ENCODE measurements at places on chromosomes 12 and 14.
A peak's percentile ranks its signal among the peaks of the same experiment; 100 is the strongest.

DNA sequence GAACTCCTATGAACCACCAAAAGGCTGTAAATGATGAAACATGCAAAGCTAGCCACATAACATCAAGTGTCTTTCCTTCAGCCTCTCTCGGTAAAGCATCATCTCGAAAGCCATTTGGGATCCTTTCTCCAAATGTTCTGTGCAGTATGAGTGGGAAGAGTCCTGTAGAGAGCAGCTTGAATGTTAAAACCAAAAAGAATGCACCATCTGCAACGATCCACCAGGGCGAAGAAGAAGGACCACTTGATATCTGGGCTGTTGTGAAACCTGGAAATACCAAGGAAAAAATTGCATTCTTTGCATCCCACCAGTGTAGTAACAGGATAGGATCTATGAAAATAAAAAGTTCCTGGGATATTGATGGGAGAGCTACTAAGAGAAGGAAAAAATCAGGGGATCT lies 61.2 kb downstream of the ATG14 start:
- no peak for DNase-seq

DNA sequence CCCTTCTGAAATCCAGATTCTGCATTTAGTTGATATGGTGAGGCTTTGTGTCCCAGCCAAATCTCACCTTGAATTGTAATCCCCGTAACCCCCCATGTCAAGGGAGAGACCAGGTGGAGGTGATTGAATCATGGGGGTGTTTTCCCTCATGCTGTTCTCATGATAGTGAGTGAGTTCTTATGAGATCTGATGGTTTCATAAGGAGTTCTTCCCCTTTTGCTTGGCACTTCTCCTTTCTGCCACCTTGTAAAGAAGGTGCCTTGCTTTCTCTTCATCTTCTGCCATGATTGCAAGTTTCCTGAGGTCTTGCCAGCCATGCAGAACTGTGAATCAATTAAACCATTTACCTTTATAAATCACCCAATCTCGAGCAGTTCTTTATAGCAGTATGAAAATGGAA lies 23.1 kb upstream of the C12orf42 start:
- no peak for DNase-seq

- no peak for DNase-seq
Measured at GRCh38 chr12:92546635-92547348, 156.0 kb upstream of the PLEKHG7 start.

GRCh38 chr12:87142342-87142741 lies 886.2 kb upstream of the MGAT4C start:
- DNase-seq, result no peak

DNA sequence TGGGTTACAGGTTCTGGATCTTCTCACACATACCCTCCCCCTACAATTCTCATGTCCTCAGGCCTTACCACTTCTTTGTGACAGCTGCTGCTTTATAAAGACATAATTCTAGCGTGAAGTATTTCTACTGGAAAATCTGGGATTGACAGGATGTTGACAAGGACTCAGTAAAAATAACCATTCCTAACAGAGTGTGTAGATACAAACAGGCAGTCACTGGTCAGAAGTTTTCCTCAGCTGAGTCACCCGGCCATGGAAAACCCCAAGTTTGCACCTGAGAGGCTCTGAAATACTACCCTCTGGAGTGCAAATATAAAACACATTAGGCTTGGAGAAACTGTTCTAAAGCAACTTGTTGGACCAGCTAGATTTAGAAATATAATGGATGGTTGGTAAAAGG lies 54.4 kb downstream of the SPPL3 start:
- DNase-seq, result no peak

- DNase-seq, result no peak
Measured at GRCh38 chr12:132123970-132124765, 20.0 kb downstream of the DDX51 start.

- DNase-seq, result peak; percentile 95
Measured at GRCh38 chr12:26473291-26473690, 277.9 kb downstream of the SSPN start.

DNA sequence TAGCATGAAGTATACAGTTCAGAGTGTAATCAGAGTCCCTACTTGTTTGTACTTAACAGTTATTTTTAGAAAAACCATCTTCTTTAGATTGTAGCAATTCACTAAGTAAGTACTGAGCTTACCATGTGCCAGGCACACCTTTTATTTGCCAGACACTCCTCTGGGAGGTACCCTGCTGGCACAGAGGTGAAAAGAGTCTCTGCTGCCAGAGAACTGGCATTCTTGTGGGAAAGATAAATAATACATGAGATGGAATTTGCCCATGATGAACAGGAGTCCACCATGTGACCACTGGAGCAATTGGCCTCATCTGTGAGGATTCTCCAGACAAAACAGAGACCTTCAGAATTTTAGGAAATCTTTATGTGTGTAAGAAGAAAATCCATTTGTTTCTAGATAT lies 199.3 kb upstream of the SLC16A7 start:
- no peak for DNase-seq

DNA sequence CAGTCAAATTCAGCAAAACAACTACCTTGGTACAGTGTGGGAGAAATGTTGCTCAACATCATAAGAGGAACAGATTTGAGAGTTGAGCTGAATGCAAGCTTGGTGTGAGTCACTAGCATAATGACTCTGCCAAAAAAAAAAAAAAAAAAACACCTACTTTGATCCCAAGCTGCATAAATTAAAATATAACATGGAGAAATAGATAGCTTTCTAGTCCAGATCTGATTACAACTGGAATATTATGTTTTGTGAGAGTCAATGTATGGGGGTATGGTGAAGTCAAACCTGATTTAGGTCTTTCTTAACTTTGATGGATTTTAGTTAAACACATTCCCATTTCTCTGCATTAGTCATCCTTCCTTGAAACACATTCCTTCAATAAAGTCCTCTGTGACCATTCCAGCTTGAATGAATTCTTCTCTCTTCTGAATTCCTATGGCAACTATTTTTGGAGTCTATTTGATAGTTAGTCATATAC lies 188.1 kb downstream of the SLC5A8 start:
- peak; percentile 44 for DNase-seq

DNA sequence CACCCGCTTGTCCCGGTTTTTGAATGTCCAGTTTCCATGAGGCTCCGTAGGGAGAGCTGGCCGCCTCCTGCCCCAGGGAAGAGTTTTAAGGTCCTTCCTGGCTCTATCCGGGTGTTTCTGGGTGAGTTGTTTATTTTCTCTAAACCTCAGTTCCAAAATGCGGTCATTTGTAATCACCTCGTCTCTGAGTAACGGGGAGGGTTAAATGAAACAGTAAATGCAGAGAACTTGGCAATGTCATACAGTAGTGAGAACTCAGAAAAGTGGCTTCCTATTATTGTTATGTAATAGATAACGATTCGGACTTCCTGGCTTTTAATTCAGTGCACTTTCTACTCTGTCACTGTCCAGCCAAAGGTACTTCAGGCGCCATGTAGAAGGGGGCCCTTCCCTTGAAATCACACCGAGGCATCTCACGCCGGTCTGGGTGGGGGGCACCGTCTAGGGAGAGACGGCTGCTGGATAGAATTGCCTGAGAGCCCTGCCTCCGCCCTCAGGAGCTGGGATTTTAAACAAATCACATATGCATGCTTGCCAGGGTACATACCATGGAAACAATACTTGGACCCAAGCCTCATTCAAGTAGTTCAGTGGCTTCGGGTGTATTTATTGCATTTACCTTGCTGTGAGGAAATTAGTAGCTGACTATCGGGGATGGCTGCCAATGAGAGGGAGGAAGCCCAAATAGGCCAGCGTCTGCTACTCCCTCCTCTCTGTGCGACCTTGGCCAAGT lies 26.4 kb downstream of the NOS1 start:
- DNase-seq, result no peak

GRCh38 chr12:112219195-112219594 lies 93.8 kb downstream of the TRAFD1 start:
- DNase-seq, result no peak

GRCh38 chr12:59088673-59089072 lies 168.4 kb upstream of the LRIG3 start:
- DNase-seq, result no peak

DNA sequence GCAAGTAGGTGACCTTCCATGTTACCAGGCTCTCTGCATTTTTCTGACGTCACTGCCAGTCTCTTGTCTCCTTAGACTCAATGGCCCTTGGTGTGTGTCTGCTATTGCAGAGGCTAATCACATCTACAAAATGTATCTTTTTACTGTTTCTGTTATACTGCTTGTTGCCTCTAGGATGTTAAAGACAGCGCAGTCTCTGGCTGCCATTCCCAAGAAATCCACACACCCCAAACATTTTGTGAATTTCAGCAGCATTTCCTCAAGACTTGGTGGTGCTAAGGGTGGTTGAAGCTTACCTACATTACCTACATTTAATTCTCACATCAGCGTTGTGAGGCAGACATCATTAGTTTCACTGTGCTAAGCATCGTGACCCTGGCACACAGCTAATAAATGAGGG lies 87.2 kb downstream of the C12orf75 start:
- no peak for DNase-seq

DNA sequence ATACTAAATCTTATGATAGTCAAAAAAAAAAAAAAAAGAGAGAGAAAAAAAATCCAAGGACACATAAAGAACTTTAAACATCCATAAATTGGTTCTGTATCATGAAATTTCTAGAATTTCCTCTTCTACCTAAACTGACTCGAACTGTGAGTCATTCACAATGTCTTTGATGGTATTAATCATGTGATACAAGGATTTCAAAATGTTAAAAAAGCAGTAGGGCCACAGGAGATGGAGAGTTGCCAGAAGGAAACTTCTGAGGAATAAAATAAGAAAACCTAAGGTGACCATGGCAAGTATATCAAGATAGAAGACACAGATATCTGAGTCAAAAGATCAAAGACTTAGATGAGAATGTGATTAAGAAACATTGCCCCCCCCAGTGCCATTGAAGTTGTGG lies 1320.9 kb upstream of the FLRT2 start:
- DNase-seq, result no peak

GRCh38 chr14:42929806-42930480 lies 1323.3 kb downstream of the LRFN5 start:
- DNase-seq, result peak; percentile 72

- DNase-seq, result no peak
Measured at GRCh38 chr14:31902945-31903646, 174.0 kb upstream of the ARHGAP5 start.

- no peak for DNase-seq
Measured at GRCh38 chr12:56221232-56221756, 428 bp downstream of the RNF41 start.

DNA sequence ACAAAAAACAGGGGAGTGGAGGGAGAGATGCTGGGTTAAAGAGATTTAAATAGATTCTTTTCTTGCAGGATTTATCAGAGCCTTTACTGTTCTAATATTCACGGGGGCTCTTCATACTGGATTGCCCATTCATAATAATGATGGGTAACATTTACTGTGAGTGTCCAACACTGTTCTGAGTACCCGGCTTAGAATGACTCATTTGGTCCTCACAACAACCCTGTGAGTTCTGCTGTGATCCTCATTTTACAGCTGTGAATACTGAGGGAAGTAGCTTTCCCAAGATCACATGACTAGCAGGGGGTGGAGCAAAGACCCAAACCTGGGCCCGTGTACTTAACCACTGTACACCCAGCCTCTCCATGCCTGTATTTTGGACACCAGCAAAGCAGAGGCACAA lies 113.4 kb downstream of the NT5DC3 start:
- no peak for DNase-seq

DNA sequence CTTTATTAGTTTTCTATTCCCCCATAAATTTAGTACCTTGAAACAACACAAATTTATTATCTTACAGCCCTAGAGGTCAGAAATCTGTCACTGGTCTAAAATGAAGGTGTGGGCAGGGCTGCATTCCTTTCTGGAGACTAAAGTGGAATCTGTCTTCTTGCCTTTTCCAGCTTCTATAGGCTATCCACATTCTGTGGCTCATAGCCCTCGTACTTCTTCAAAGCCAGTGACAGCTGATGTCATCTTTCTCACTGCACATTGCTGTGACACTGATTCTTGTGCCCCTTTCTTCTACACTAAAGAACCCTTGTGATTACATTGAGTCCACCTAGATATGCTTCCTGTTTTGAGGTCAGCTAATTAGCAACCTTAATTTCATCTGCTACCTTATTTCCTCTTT lies 23.2 kb upstream of the DCN start:
- no peak for DNase-seq

- DNase-seq, result no peak
Measured at GRCh38 chr14:25121337-25122129, 71.6 kb upstream of the STXBP6 start.

- peak; percentile 68 for DNase-seq
Measured at GRCh38 chr14:103606963-103607668, 21.9 kb upstream of the KLC1 start.

GRCh38 chr14:72513965-72514659 lies 379.8 kb downstream of the DPF3 start:
- peak; percentile 44 for DNase-seq

- no peak for DNase-seq
Measured at GRCh38 chr14:100541621-100542560, 45.3 kb downstream of the BEGAIN start.

GRCh38 chr12:51275088-51275487 lies 4.9 kb upstream of the SMAGP start:
- DNase-seq, result no peak

- DNase-seq, result no peak
Measured at GRCh38 chr14:60758885-60759284, 24.3 kb downstream of the MNAT1 start.

- no peak for DNase-seq
Measured at GRCh38 chr14:80152166-80152565, 59.1 kb downstream of the DIO2 start.

DNA sequence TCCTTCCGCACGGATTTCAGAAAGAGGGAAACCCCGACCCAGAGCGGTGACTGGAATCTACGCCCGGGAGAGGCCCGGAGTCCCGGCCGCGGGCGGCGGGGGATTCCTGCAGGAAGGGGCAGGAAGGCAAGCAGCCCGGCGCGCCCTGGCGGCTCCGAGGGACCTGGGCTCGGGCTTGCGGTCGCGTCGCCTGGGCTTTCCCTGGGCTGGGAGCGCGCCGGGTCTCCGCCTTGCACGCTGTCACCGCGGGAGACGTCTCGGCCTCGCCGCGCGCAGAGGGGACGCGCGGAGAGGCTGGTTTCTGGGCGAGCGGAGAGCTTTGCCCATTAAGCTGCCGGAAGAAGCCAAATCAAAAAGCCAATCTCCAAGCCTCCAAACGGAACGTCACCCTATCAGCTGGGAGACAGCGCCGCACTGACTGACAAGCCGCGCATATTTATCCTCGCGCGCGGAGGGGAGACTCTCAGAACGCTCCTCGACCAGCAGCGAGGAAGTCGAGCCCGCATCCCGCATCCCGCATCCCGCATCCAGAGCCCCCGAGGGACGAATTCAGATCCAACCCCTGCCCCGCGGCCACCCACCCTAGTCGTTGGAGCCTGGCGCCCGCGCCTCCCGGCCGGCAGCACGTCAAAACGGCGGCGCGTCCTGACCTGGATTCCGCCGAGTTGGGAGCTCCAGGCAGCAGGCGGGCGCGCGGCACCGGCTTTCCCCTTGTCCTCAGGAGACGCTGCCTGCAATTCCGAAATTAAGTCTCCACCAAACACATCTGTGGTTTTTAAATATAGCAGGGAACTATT lies at the start of gene SLC8A3:
SLC8A3 (minus strand) TSS at position 293 of the 797 bp plus-strand sequence. CDS start 20,529 bp downstream, outside the sequence.
- peak; percentile 22 for DNase-seq

All from inflammatory macrophage treated with lipopolysaccharide for 4 hours (primary cell).